ENCODE measurements at places on chromosomes 12 and 14.

GRCh38 chr14:50397390-50398188 lies 908 bp upstream of the CDKL1 start:
- DNase-seq = no peak

DNA sequence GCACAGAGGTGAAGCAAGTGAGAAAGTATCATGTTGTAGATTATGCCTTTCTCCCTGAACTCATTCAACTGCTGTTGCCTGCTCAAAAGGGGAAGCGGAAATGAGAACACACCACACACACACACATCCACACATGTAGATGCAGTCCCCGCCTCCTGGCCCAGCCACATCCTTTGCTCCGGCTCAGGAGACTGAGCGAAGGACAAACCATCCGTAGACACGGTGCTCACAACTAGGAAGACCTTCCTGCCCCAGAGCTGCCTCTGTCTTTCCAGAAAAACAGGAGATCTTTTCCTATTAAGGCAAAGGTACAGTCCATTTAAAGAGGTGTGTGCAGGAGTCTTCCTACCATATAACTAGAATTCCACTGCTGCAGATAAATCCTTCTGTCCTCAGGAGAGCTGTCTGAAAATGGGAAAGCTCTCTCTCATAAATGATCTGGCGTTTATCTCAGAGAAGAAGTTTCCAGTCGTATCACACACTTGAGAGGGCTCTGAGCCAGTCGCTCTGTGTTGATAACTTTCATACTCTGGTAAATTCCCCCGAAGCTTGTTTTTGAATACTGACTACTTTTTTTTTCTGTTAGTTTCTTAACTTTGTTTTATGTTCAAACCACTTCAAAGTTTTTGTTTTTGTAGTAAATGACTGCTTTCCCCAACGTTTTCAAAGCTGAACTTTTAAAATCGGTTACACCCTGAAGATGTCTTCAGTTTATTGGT lies at the start of gene TESPA1:
Gene TESPA1 (minus strand): TSS at position 105 of the 719 bp plus-strand sequence. CDS start 10,200 bp downstream, outside the sequence.
- DNase-seq = peak; percentile 65

- DNase-seq = no peak
Observed at GRCh38 chr14:43735932-43736331, 771.2 kb downstream of the FSCB start.

- DNase-seq = no peak
Observed at GRCh38 chr14:60195179-60195810, 30.1 kb upstream of the DHRS7 start.

GRCh38 chr12:100858656-100859055 lies 64.1 kb downstream of the ANO4 start:
- no peak for DNase-seq
